ENCODE measurements at places on chromosomes 13 and 19. TPM values are rescaled to one million over a fixed set of nuclear protein-coding genes. Genes with fewer than 3 reads are reported as not detected.

OLFM4 gene
- total RNA-seq: not detected

- no peaks in the 10 kb centered on the region for H3K4me1 ChIP-seq
- H3K27ac ChIP-seq: no peak overlapping the region
- DNase-seq: peak; percentile 57
- H3K27me3 ChIP-seq: no peaks in the 10 kb centered on the region
These were observed 215.2 kb downstream of the NBEA start for GRCh38 chr13:35157143-35157755.

DNA sequence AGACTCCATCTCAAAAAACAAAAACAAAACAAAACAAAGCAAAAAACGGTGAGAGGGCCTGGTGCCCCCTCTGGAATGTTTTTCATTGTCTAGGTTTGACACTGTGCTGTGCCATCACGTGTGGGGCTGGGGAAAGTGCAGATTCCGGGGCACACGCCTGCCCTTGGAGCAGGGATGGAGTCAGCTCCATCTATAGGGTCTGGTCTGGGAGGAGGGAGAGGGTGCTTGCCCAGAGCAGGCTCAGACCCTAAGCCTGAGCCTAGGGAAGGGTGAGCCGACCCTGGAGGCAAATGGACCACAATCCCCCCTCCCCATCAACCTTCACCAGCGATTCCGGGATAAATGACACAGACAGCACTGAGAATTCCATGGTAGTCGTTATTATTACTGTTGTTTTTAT is 10.9 kb upstream of the ZBTB32 start:
- no peaks in the 10 kb centered on the region for H3K36me3 ChIP-seq
- no peaks in the 10 kb centered on the region for H3K27me3 ChIP-seq
- no peak overlapping the region for H3K4me3 ChIP-seq
- DNase-seq: no peak

- H3K4me3 ChIP-seq: no peak overlapping the region
- H3K4me1 ChIP-seq: no peaks in the 10 kb centered on the region
- no peak for DNase-seq
- H3K27ac ChIP-seq: no peak overlapping the region
- no peaks in the 10 kb centered on the region for H3K27me3 ChIP-seq
- no peaks in the 10 kb centered on the region for H3K36me3 ChIP-seq
These were observed 232.1 kb downstream of the TDRD3 start for GRCh38 chr13:60629158-60629557.

DNA sequence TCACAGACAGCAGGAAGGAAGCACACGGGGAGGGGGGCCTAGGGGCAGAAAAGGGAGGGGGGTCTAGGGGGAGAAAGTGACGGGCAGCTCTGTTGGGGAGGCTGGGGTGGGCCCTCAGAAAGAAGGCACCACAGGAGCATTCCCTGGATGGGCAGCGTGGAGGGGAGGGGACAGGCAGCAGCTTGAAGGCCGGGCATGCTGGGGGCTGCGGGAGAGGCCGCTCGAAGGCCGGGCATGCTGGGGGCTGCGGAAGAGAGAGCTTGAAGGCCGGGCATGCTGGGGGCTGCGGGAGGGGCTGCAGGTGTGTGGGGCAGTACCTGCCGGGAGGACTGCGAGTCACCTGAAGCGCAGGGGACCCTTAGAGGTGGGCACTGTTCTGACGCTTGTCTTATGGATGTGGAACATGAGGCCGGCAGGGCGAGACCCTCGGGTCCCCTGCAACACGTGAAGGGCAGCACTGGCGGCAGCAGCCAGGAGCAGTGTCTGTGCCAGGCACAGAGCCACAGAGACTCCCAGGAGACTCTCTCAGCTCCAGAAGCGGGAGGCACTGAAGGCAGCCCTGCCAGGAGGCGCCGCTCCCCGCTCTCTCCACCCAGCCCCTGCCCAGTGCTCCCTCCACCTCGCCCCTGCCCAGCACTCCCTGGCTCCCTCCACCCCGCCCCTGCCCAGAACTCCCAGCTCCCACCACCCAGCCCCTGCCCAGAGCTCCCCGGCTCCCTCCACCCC is 13.3 kb downstream of the ZNF787 start:
- DNase-seq: no peak
- peaks cover 5% of the 10 kb centered on the region for H3K4me1 ChIP-seq
- H3K27me3 ChIP-seq: no peaks in the 10 kb centered on the region
- peaks cover 3% of the 10 kb centered on the region for H3K36me3 ChIP-seq
- H3K27ac ChIP-seq: no peak overlapping the region

- H3K4me3 ChIP-seq: no peak overlapping the region
- H3K36me3 ChIP-seq: no peaks in the 10 kb centered on the region
- H3K27ac ChIP-seq: no peak overlapping the region
- no peaks in the 10 kb centered on the region for H3K4me1 ChIP-seq
- H3K27me3 ChIP-seq: no peaks in the 10 kb centered on the region
- DNase-seq: no peak
These were observed 17.4 kb downstream of the NALCN start for GRCh38 chr13:101398920-101399319.

DNA sequence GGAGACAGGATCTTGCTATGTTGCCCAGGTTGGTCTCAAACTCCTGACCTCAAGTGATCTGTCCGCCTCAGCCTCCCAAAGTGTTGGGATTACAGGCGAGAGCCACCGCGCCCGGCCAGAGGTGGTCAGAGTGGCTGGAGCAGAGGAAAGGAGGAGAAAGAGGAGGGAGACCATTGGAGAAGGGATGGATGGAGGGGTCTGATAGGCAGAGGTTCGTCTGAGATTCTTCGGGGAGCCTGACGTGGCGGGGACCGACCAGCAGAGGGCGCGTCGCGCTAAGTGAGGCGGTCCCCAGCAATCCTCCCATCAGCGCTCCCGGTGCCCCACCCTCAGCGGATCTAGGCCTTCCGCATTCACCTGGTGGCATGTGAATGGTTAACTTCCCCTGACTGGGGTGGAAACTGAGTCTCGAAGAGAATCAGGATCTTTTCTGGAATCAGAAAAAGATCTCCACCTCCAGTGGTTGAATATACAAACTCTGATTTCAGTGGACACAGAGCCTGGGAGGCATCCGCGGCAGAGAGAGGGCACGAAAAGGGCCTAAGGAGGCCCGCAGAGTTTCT is 8.8 kb downstream of the GTPBP3 start:
- H3K4me3 ChIP-seq: no peak overlapping the region

GRCh38 chr13:107351305-107351704 is 783.4 kb upstream of the ARGLU1 start:
- peaks cover 29% of the 10 kb centered on the region for H3K27me3 ChIP-seq
- peak; percentile 67 for DNase-seq
- no peaks in the 10 kb centered on the region for H3K4me1 ChIP-seq
- H3K36me3 ChIP-seq: no peaks in the 10 kb centered on the region

GRCh38 chr13:19836472-19836871 is 27.0 kb downstream of the ZMYM5 start:
- DNase-seq: no peak
- no peaks in the 10 kb centered on the region for H3K27me3 ChIP-seq
- no peak overlapping the region for H3K27ac ChIP-seq
- H3K4me3 ChIP-seq: no peak overlapping the region
- no peaks in the 10 kb centered on the region for H3K4me1 ChIP-seq

DNA sequence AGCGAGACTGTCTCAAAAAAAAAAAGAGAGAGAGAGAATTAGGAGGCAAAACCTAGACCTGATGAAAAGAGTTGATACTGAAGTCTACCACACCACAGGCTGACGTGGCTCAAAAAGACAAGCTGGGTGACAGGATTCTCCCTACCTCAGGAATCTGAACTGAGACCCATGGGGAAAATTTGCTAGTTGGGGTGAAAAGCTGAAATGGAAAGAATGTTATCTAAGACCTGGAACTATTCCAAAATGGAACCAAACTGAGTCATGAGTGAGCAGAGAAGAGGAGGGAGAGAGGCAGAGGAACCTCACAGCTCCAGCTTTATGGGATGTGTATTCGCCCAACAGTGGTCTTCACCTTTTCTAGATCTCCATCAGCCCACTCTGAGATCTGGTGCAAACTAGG is 11.7 kb downstream of the SMG9 start:
- DNase-seq: no peak
- peaks cover 12% of the 10 kb centered on the region for H3K4me1 ChIP-seq
- H3K27ac ChIP-seq: no peak overlapping the region

DNA sequence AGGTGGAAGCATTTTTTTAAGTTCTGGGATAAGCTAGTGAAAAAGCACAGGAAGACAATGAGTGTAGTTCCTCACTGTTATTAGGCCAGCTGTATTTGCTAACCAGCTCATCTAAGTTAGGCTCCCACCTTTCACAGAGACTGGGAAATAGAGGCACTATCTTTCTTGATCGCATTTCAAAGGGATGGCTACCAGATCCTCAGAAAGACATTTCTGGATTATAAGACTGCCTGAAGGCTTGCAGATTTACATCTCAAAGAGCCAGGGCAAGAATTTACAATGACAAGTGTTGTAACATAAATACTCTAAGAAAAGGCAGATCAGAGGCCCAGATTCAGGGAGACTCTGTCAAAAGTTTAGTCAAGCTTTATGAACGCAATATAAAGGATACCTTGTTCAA is 1005.5 kb downstream of the PCDH9 start:
- DNase-seq: peak; percentile 60
- peak overlapping the region; percentile 66 for H3K27ac ChIP-seq
- H3K4me3 ChIP-seq: no peak overlapping the region

GRCh38 chr19:728011-728410 is 19.3 kb downstream of the PALM start:
- H3K36me3 ChIP-seq: peaks cover 5% of the 10 kb centered on the region
- H3K4me1 ChIP-seq: no peaks in the 10 kb centered on the region
- no peak for DNase-seq
- no peak overlapping the region for H3K27ac ChIP-seq
- no peaks in the 10 kb centered on the region for H3K27me3 ChIP-seq

- no peak for DNase-seq
- peaks cover 7% of the 10 kb centered on the region for H3K4me1 ChIP-seq
- no peak overlapping the region for H3K4me3 ChIP-seq
- H3K27me3 ChIP-seq: no peaks in the 10 kb centered on the region
These were observed 163.4 kb downstream of the FOXO1 start for GRCh38 chr13:40503011-40503410.

- H3K4me1 ChIP-seq: no peaks in the 10 kb centered on the region
- H3K27ac ChIP-seq: no peak overlapping the region
- peak overlapping the region; percentile 57 for H3K4me3 ChIP-seq
- peak; percentile 66 for DNase-seq
- peaks cover 70% of the 10 kb centered on the region for H3K36me3 ChIP-seq
- H3K27me3 ChIP-seq: no peaks in the 10 kb centered on the region
These were observed 8.5 kb upstream of the ZNF91 start for GRCh38 chr19:23403581-23404324.

DNA sequence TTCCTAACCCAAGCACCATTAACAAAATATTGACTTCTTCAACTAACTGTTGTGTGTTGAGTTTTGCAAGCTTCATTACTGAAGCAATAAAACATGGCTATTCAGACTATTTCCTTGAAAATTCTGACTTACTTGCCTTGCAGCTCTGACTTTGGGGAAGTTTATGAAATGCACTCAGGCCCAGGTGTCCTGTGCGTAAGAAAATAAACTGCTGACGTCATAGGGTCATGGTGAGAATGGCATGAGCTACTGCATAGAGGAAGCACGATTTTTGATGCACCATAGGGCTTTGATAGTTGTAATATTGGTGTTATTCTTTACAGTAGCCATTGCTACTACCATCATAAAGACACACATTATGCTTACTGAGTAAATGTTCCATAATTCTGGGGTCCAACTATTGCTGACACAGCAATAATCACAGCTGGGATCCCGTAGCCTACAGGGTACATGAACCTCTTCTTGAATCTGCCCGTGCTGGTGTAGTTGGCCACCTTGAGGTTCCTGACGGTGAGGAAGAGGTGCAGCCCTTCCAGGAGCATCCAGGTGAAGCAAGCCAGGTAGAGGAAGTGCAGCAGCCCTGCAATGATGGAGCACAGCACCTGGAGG is 57.9 kb downstream of the MBD3L2B start:
- H3K27me3 ChIP-seq: no peaks in the 10 kb centered on the region
- no peak overlapping the region for H3K4me3 ChIP-seq
- H3K36me3 ChIP-seq: no peaks in the 10 kb centered on the region
- H3K27ac ChIP-seq: no peak overlapping the region
- DNase-seq: no peak
